ENCODE measurements at places on chromosomes 11 and 22.

DNA sequence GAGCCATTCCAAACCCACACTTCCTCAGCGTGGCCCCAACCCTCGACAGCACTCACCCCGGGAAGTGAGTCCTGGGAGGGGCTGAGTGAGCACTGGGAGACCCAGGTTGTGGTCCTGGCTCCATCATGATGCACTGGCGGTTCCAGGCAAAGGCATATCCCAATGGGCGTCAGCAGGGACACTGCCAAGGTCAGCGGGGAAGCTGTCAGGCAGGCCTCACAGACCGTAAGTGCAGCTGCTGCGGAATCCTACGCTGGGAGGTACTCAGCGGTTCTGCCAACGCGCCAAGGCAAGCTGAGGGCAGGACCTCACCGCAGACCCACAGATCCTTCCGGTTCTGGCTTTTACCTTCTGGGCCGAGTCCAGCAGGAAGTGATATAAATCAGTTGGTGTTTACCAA, 1.4 kb upstream of the GAL3ST1 start:
- DNase-seq, result no peak

- DNase-seq, result no peak
Measured at GRCh38 chr11:107591378-107592230, 657 bp downstream of the ELMOD1 start.

GRCh38 chr11:11843211-11843621, 1.4 kb downstream of the USP47 start:
- DNase-seq, result no peak

DNA sequence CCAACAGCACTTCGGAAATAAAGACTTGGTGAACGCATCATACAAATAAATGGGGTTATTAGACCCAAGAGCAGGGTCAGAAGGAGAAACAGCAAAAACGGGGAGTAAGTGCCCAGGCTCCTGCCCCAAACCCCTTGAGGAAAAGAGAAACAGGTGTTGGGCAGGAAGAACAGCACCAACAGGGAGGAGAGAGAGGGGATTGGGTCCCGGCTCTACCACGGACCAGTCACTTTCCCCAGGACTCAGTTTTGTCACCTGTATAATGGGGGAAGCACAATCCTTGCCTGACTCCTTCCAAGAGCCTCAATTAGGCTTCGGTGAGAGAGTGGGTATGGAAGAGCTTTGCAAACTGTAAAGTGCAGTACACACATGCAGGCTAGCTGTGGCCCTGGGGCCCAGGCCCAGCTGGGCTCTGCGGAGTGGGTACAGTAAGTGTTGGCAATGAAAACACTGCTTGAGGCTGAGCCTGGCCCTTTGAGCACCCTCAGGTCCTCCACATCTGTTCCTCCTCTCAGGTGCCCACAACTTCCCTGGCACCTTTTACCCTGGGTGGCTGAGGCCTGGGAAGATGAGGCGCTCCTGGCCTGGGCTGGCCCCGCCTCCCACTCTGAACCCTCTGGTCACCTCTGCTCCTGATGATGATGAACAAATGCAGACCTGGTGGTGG, 8.9 kb downstream of the SLC29A2 start:
- no peak for DNase-seq

- DNase-seq, result no peak
Measured at GRCh38 chr22:37511395-37512104, 7.7 kb downstream of the CARD10 start.

GRCh38 chr11:75474240-75474639, 41.2 kb upstream of the KLHL35 start:
- no peak for DNase-seq

DNA sequence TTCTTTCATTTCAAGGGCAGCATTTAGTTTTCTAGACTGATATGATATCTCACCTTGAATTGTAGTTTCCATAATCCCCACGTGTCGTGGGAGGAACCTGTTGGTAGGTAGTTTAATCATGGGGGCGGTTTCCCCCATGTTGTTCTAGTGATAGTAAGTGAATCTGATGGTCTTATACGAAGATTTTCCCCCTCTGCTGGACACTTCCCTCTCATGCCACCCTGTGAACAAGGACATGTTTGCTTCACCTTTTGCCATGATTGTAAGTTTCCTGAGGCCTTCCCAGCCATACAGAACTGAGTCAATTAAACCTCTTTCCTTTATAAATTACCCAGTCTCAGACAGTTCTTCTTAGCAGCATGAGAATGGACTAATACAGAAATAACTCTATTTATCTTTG, 851.1 kb upstream of the FAT3 start:
- no peak for DNase-seq

DNA sequence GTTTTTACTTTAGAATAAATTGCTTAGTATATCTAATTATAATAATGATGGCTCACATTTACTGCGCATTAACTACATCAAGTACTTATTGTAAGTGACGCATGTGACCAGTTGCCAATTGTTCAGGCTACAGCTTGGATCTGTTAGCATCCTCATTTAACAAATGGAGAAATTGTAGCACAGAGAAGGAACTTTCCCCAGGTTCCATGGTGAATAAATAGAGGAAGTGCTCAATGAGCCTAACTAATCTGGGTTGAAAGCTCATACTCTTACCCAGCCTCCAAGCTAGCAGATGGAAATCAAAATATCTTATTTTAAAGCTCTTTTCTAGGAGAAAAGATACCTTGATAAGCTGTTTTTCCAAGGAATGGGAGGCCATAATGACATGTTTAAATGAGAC, 19.8 kb downstream of the MMP27 start:
- DNase-seq, result no peak

GRCh38 chr11:94175535-94175934, 46.9 kb downstream of the PANX1 start:
- DNase-seq, result no peak

DNA sequence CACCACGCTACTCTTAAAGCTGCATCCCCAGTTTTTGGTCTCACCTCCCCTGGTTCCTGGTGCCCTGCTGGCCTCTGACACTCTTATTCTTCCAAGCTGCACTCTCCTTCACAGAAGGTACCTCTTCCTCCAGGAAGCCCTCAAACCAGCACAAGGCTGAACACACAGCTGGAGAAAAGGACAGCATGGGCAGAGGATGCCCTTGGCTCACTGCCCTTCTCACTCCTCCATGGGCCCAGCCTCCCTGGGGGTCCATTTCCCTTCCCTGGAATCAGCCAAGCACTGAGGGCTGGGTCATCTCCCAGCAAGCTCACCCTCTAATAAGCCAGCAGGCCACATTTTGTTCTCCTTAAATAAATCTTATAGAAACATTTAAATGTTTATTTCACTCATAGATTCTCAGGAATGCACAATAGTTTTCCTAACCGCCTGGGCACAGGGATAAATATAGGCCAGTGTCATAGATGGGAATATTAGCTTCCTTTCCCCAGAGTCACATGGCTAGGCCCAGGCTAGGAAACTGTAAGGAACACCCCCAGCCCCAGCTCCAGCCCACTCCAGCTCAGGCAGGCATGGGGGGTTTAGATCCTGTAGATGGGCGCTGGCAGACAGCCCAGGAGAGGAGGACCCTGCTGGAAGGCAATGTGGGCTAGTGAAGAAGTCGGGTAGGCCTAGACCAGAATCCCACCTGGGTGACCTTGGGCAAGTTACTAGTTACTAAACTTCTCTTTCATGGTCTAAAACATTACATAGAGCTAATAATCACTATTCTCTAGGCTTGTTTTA, 51.5 kb downstream of the IRAG1 start:
- DNase-seq, result no peak

DNA sequence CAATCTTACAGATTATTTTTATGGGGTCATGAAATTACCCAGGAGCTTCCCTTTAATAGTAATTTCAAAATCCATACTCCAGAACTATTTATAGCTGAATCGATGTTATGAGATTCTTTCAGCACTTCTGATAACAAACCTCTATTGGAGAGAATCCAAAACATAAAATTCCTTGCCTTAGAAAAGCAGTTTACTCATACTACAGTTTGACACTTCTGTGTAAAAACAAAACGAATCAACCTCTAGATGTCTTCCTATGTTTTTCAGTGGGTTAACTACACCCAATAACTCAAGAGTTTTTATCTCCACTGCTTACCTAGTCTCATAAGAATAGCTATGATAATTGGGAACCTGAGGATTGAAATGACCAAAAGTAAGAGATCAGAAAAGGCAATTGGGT, 35.6 kb downstream of the KIF18A start:
- no peak for DNase-seq

- DNase-seq, result no peak
Measured at GRCh38 chr11:109604481-109605400, 182.8 kb downstream of the C11orf87 start.

- no peak for DNase-seq
Measured at GRCh38 chr11:78212586-78213371, 24.1 kb downstream of the USP35 start.

- no peak for DNase-seq
Measured at GRCh38 chr11:33690290-33691065, 10.1 kb downstream of the C11orf91 start.

DNA sequence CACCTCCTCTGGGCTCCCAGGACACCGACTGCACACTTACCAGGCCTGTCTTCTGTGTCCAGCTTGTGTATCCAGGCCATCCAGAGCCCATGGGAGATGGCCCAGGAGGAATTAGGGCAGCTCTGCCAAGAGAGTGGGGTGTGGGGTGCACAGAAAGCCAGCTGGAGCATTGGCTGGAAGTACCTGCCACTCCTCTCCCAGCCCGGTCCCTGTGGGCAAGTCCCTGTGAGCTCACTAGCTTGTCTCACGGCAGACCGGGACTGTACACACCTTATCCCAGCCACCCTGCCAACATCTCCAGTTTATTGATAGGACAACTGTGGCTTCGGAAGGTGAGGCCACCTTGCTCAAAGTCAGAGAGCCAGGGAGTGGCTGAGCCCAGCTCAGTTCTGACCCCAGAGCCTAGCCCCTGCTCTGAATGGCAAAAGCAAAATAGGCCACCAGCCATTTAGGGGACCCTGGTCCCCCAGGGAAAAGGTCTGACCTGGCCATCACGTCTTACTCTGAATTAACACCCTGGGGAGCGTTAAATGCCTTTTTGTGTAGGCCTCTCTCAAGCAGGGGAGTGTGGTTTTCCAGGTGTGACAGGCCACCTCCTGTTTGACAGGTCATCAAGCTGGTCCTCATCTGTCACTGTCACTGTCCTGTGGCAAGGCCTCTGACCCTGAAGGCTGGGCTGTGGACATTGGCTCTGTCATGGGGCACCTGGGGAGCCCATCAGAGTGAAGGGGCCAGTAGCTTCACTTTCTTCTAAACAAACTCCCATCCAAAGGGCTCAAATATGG, 15.1 kb downstream of the UQCR10 start:
- DNase-seq, result no peak

DNA sequence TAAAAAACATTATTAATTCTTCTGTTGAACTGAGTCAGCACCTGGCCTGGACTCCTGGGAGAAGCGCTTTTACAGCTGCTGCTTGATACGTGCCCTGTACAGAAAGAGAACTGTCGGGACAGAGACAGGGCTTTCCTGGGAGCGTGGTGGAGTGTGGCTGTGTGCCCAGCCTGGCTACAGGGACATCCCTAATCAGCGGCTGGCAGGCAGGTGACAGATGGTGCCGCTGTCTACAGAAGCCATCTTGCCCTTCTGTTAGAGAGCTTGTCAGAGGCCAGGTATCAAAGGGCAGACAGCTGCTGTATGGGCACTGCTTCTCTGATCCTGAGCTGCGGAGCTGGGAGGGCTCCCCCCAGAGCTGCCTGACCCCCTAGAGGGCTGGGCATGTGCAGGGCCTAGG, 361.8 kb downstream of the TENM4 start:
- no peak for DNase-seq

DNA sequence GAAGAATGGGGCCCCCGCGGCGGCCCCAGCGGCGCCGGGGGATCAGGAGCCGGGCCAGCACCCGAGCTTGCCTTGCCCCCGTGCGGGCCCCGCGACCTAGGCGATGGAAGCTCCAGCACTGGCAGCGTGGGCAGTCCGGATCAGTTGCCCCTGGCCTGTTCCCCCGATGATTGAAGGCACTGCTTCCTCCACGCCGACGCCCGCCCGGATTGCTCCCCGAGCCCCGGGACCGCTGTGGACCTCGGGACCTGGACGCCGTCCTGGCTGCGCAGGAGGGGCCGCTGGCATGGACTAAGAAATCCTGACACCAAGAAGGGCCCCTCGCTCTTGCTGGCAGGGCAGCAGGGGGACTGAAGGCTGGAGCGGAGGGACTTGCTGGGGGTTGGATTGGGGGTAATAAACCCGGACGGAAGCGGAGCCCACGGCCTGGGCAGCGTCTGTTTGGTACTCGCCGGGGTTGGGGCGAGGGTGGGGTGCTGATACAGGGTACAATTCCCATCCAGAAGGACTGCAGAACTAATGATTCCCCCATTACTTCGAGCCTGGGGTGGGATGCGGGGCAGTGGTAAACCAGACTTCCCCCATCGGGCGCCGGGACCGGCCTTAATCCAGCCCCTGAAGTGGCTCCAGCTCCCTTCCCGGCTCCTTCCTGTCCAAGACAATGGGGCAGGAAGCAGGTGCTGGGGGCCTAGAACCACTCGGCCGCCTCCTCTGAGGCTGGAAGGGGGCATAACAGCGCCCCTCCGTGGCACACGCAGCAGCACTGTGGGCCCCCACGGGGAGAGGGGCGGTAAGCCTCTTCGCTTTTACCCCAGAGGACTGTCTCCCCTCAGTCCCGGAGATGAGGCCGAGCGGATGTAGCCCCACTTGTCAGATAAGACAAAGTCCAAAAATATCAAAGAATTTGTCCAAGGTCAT, 1.0 kb downstream of the CCDC85B start:
- no peak for DNase-seq

DNA sequence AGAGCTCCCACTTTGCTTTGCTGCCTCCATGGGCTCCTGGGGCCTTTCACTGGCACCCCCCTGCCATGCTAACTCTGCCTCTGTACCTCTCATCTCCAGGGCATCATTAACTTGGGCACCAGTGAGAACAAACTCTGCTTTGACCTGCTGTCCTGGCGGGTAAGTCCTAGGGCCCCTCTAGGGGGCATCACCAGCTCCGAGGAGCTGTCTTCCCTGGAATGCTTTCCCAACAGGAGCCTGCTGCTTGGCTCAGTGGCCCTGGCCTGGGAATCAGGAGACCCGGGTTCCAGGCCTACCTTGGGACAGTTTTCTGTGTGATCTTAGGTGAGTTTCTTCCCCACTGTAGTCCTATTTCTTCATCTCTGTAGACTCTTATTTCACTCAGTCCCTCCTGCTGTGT, 5.1 kb downstream of the ACCS start:
- DNase-seq, result no peak

DNA sequence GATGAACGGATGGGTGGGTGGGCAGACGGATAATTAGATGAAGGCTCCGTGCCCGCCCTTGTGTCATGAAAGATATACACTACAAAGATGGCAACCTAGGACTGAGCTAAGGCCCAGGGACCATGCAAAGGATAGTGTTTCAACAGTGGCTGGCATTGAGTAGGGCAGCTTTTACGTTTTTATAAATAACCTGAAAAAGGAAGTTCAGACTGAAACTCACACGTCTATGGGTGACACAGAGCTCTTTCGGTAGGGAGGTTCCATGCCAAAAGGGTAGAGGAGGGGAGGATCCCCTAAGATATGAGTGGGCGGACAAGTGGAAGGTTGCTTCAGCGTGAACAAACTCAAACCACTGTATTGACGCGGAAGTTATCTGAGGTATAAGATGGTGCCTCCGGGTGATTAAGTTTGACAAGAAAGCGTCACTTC, 90.5 kb downstream of the UBASH3B start:
- no peak for DNase-seq

GRCh38 chr11:765025-765801, 12.1 kb downstream of the GATD1 start:
- DNase-seq, result peak; percentile 56

- DNase-seq, result no peak
Measured at GRCh38 chr22:39675947-39676346, 105.4 kb downstream of the CACNA1I start.
